ENCODE measurements at places on chromosomes 7 and 10. TPM values are rescaled to one million over a fixed set of nuclear protein-coding genes. Genes with fewer than 3 reads are reported as not detected.

Gene SPDYE9
- not detected for total RNA-seq

Gene MAGI2
- 37.4 TPM for total RNA-seq

Gene ANKRD61
- total RNA-seq, result not detected

Gene CHN2
- total RNA-seq, result 14.5 TPM

Gene C10orf105
- 0.26 TPM for total RNA-seq

Gene SPOCK2
- total RNA-seq, result 3.2 TPM

- no peak for DNase-seq
Measured at GRCh38 chr7:149300620-149301285, 38.8 kb downstream of the ZNF783 start.

GRCh38 chr7:21690705-21691104, 147.9 kb downstream of the DNAH11 start:
- no peak for DNase-seq

- no peak for DNase-seq
Measured at GRCh38 chr7:47846138-47846836, 102.0 kb downstream of the PKD1L1 start.

DNA sequence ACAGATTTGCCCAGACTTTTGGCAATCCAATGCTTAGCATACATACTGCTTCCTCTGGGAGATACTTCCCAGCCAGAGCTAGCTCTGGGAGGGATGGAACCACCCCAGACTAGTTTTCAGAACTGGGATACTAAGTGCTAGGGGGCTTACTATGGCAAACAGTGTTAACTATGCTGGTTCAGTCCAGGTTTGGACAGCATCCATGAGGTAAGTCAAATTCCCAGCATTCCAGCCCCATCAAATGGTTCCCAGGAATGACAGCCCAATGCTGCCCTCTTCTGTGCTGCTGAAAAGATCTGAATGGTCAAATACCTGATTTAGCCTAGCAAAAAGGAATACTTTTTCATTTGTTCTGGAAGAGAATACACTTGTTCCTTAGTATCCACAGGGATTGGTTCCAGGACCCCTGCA, 141.7 kb upstream of the CCDC6 start:
- DNase-seq, result no peak

DNA sequence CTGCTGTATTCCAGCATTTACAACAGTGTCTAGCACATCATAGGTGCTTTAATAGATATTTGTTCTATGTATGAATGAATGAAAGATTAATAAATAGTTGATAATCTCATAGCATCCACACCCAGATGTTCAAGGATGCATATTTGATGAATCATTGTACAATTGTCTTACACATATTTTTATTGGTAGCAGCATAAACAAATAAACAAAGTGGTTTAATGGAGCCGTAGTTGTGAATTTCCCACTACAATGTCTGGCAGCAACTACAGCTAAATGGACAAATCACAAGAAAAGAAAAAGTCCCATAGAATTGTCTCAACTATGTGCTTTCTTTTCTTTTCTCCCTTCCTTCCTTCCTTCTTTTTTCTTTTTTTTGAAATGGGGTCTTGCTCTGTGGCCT, 150.8 kb downstream of the NRP1 start:
- DNase-seq, result no peak

GRCh38 chr10:22702348-22702747, 12.0 kb downstream of the PIP4K2A start:
- DNase-seq, result no peak

GRCh38 chr7:101138213-101138870, 11.4 kb downstream of the SERPINE1 start:
- DNase-seq, result no peak

- DNase-seq, result no peak
Measured at GRCh38 chr10:50544095-50544856, 79.5 kb downstream of the SGMS1 start.

GRCh38 chr10:69614130-69614529, 15.9 kb upstream of the FAM241B start:
- DNase-seq, result no peak

GRCh38 chr10:7119325-7120015, 291.4 kb downstream of the SFMBT2 start:
- no peak for DNase-seq

GRCh38 chr7:111887734-111888133, 318.5 kb downstream of the DOCK4 start:
- no peak for DNase-seq

DNA sequence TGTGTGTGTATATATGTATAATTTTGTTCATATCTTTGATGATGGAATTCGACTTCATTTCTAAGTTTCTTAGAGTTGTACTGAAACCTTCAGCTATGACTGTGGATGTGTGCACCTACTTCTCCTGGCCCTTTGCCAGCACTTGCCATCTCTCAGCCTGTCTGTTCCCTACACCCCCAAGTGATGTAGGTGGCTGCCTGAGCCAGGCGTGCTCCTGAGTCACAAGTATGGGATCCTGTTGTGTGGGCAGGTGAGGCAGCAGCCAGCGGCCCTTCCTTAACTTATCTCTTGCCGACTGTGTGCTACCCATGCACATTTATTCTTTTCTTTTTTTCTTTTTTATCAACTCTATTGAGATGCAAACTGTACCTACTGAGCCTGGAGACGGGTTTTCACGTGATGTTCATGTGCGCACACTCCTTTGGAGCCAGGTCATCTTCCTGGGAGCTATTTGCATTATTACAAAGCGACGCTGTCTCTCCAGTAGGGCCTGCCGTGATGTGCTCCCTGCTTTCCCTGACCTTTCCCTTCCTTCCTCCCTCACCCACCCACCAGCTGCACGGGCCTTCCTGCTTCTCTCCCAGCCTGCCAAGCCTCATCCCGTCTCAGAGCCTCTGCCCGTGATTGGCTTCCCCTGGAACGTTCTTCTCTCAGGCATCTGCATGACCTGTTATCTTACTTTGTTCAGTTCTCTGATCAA, 31.3 kb upstream of the GALNT11 start:
- DNase-seq, result no peak

DNA sequence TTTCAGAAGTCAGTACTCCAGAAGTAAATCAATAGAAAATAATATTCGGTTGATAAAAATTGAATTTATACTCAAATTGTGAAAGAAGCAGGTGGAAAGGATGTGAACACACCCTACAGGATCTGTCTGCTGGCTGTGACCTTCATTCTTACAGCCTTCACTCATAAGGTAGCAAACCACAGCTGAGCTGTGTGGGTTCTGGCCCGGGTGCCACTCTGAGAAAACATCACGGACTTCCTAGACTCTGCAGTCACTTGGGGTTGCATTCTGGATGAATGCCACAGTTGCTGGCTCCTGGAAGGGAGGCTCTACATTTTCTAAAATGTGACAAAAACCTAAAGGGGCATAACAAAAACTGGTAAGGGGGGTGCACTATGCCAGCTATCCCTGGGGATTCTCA, 36.0 kb upstream of the ABLIM1 start:
- DNase-seq, result no peak

GRCh38 chr7:106613848-106614560, 47.0 kb downstream of the CCDC71L start:
- no peak for DNase-seq

DNA sequence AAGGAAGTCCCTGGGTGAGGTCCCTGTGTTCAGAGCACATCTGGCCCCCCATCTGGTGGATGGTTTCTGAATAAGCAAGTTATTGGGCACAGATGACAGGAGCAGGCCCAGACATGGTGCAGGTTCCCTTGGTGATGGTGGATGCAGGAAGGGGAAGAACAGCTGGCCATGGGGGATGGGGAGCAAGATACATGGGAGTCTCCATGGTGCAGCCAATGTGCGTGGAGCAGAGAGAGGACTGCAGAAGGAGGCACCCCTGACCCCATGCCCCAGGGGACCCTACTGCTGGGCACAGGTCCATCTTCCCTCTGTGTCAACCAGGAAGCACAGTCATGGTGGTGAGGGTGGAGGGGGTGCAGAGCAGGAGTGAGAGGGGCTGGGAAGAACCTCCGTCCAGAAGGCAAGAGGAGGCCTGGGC, 43.8 kb upstream of the RABGEF1 start:
- no peak for DNase-seq

DNA sequence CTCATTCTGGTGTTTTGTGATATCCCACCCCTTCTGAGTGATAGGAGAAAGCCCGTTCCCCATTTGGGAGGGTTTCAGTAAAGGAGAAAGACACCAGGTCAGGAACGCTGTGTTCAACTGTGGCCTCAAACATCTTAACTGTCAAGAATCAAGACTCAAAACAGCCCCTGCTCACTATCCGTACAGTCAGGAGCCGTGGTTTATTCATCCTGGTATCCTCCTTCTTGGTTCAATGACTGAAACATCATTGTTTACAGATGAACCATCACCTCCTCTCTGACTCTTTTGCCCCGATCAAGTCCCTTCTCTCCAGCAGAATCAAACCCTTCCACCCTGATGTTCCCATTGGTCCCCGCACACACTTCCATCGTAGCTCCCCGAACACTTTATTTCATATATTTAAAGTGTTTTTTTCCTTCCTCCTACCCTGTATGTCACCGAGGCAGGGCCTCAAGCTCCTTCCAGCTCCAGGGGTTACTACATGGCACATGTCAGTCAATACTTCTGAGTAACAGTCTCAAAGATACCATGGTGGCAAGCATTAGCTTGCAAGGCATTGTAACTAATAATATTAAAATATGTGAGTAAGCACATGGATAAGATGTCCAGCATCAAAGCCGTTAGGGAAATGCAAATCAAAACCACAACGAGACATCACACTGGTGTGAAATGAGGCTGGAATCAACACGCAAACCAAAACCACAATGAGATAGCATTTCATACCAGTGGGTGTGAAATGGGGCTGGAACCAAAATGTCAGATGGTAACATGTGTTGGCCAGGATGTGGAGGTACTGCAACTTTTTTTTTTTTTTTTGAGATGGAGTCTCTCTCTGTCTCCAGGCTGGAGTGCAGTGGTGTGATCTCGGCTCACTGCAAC, 124.7 kb upstream of the C1QL3 start:
- DNase-seq, result no peak

GRCh38 chr10:89798092-89798491, 96.7 kb downstream of the KIF20B start:
- no peak for DNase-seq

GRCh38 chr7:99190359-99191009, 17.4 kb downstream of the KPNA7 start:
- DNase-seq, result no peak

- peak; percentile 15 for DNase-seq
Measured at GRCh38 chr10:90930971-90931871, 10.3 kb upstream of the ANKRD1 start.

DNA sequence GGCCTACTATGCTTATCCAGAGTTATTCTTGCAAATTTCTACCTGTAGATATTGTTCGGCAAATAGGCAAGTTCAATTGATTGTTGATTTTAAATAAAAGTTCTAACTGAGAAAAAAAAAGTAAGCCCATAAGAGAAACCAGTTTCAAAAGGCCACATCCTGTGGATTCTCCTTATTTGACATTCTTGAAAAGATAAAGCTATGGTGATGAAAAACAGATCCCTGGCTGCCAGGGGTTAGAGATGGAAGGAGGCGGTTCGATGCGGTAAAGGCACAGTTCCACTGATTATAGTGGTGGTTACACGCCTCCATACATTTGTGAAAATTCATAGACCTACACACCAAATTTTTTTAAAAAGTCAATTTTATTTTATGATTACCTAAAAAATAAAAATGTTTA, 347.8 kb downstream of the KCNMA1 start:
- DNase-seq, result no peak

DNA sequence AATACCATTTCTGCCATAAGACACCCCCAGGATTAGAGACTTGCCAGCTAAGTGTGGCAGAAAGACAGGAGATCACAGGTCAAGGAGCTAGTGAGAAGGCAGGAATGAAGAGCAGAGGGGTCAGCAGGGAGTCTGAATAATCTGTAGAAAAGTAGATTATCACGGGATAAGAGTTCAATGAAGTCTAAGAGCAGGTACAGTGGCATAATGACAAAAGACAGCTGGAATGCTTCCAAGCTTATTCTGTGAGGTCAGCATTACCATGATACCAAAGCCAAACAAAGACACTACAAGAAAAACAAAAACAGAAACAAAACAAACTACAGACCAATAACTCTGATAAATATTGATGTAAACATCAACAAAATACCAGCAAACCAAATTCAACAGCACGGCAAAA, 20.8 kb downstream of the PILRA start:
- no peak for DNase-seq

GRCh38 chr7:523347-524336, 4.0 kb upstream of the PDGFA start:
- no peak for DNase-seq

- DNase-seq, result no peak
Measured at GRCh38 chr10:31274310-31274709, 44.7 kb upstream of the ZEB1 start.

DNA sequence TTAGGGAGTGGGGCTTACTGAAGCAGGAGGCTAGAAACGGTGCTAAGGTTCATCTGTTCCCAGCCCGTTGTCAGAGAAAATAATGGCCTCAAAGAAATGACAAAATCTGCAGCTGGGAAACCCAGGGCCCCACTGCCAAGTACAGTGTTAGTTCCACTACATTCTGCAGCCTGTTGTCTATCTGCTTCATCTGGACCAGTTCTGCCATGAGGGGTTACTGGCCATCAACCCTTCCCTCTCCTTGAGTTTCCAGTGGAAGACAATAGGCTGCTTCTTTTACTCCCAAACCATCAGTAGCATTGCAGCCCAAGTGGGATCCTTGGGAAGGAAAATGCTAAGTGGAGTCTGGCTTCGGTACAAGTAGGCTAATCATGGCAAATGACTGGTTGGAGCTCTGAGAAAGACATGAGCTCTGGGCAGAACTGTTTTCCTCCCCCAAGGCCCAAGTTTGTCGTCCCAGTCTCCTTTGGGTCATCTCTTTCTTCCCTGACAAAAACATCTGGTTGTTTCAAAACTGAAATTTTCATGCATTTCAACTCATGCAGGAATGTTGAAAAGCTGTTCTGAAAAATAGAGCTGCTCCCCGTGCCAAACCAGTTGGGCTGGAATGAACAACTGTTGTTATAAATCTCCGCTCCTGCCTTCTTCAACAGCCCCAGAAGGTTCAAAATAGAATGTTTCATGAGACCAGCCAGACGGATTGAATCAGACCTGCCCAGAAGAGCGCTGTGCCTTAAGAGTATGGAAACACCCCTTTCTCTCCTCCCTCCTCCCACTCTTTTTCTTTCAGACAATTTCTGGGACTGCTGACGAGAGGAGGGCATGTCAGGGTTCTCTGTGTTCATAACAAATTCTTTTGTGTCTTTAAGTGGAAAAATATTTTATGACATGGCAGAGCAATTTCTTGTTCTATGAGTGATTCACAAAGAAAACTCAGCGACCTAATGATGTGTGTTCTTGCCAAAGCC, 116.6 kb downstream of the RAB18 start:
- DNase-seq, result peak; percentile 56

- DNase-seq, result no peak
Measured at GRCh38 chr10:98267069-98267893, 713 bp downstream of the LOXL4 start.

DNA sequence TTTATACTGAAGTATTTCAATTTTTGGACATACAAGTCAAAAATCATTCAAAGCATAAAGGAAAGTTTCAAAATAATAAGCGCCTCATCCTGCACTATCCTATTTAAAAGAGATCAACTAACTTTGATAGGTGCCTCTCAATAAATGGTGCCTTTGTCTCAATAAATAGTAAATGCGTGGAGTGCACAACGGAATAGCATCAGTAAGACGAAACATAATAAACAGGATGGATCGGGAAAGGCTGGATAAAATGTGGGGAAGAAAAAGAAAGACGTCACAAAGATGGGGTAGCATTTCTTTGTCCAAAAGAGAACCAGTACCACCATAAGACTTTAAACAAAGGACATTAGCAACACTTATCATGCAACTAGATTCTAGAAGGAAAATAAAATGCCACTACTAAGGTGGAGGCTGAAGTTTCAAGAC, 571 bp upstream of the PRKAR2B start:
- no peak for DNase-seq

Data from urinary bladder (tissue), 4 donors.